ENCODE measurements at places on chromosomes 13 and 19.

- DNase-seq: no peak
These were observed 733.2 kb upstream of the KLHL1 start for GRCh38 chr13:70841240-70842061.

DNA sequence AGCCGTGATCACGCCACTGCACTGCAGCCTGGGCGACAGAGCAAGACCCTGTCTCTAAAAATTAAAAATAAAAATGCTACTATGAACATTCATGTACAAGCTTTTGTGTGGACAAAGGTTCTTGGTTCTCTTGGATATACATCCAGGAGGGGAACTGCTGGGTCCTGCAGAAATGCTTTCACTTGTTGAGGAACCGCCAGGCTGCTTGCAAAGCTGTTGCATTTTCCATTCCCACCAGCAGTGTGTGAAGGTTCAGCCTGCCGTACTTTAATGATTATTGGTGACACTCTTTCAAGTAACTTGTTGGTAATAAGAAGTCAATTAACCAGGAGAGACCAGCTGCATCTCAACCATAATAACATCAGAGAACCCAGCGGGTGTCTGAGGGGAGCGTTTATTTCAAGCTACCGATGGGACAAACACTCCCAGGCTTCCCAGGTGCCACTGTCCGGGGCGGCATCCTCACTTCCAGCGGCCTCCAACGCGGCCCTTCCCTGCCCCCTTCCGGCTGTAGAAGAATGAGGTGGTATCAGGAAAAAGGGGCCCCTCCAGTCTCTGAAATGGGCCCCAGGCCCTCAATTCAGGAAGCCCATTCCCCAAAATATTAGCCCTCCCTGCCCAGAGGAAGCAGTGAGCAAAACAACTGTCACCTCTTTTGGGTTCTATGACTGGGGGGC is 15.2 kb upstream of the PPP1R12C start:
- DNase-seq: no peak

- no peak for DNase-seq
These were observed 22.0 kb upstream of the RB1 start for GRCh38 chr13:48281556-48281955.

GRCh38 chr13:100986571-100986970 is 312.0 kb upstream of the TMTC4 start:
- no peak for DNase-seq

DNA sequence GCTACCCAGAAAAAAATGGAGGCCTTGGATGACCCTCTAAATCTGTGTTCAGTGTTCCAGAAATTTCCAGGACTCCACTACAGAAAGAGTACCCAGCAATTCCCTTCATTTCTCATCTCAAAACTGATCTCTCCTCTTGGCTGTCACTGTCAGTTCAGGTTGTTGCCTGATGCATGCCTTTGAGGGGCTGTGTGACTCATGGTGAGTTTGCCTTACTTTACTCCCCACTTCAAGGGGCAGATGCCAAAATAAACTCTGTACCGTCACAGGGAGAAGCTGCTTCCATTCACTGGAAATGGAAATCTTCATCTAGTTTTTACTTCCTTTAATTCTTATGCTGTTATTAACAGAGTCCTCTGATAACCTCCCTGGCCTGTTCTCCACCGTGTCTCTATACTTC is 1075.0 kb downstream of the DIAPH3 start:
- no peak for DNase-seq

DNA sequence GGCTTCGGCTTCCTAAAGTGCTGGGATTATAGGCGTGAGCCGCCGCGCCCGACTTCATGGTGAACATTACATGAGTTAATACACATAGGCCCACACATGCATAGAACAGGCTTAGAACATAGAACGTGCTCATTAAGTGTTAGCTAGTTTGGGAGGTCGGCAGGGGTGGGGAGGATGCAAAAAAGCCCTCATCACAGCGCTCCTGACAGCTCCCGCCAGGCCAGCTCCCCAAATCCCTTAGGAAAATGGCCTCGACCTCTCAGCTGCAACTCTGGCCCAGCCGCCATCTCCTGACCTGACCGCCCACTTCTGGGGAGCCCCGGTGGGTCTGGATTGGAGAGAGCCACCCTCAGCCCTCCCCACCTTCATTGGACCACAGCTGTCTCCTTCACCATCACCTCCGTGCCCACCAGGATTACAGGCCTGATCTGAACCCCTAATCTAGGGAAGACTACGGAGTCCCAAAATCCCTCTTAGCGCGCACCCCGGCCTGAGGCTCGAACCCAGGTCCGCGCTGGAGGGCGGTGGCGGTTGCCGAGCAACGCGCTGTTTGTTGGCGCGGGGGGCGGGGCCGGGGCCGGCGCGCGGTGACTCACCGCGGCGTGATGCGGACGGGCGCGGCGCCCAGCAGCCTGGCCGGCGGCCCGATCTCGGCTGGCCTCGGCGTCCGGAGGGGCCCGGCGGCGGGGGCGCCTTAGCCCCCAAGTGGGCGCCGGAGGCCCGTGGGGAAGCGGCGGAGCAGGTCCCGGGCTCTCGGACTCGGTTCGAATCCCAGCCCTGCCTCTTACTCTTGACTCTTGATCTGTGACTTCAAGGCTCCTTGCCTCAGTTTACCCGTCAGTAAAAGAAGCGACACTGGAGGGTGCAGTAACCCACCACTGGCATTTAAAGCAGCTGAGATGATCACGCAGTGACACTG is 26.7 kb upstream of the NANOS3 start:
- no peak for DNase-seq

DNA sequence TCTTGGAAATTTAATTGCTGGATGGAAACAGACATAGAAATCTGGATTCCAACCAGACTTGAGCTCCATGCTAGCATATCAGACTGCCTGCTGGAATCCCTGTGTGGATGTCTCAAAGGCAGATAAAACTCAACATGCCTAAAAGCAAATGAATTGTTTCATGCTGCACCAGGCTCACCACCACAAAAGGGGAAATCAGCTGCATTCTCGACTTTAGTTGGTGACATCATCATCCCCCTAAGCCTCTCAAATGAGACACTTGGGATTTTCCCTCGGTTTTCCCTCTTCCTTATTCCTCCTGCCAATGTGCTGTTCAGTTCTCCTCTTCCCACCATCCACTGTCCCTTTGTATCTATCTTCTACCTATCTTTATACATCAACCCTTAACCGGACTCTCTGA is 134.3 kb downstream of the ZDHHC20 start:
- DNase-seq: no peak

GRCh38 chr13:112819111-112819510 is 129.3 kb downstream of the ATP11A start:
- DNase-seq: no peak

- DNase-seq: no peak
These were observed 2.8 kb downstream of the NACC1 start for GRCh38 chr19:13120817-13121216.

All from NCI-H1436 treated with DMSO at 0.1 percent for 48 hours (cell line).